Activated T-helper 1 cell treated with anti-CD3 and anti-CD28 coated beads, Interleukin-12 subunit alpha, Interleukin-12 subunit beta, Interleukin-2, Interleukin-4 antibody, amounts not matched to agents 30 ng/mL and 10 ng/mL and 1 ng/mL, durations not matched to agents 14 hours and 24 hours and 36 hours (primary cell): ENCODE measurements at places on chromosomes 3 and 15. TPM values are rescaled to one million over a fixed set of nuclear protein-coding genes. Genes with fewer than 3 reads are reported as not detected.

The SUMF1 gene
- 6.1 and 7.0 TPM in 2 replicates for total RNA-seq

The ISLR2 gene
- not detected in 2 replicates for total RNA-seq

The DPPA4 gene
- total RNA-seq: not detected in 2 replicates

The ADAMTSL3 gene
- not detected in 2 replicates for total RNA-seq

The CLDN1 gene
- 0.22 and 0.34 TPM in 2 replicates for total RNA-seq

The PIGZ gene
- total RNA-seq: 1.2 and 1.7 TPM in 2 replicates

The IL17RB gene
- 0.91 and 1.2 TPM in 2 replicates for total RNA-seq

The SAMD7 gene
- not detected in 2 replicates for total RNA-seq

The SKOR1 gene
- 0.21 TPM in 1 of 2 replicates, not detected in the other for total RNA-seq

The XYLB gene
- 7.1 and 9.9 TPM in 2 replicates for total RNA-seq

The CHRM5 gene
- not detected in 2 replicates for total RNA-seq

The IL17RD gene
- 0.15 TPM in 1 of 2 replicates, not detected in the other for total RNA-seq

The SLC15A2 gene
- 3.2 and 3.3 TPM in 2 replicates for total RNA-seq

The CLPX gene
- 55.7 and 57.2 TPM in 2 replicates for total RNA-seq

The AGBL1 gene
- total RNA-seq: not detected in 2 replicates

The SLC6A11 gene
- not detected in 2 replicates for total RNA-seq

The CHRNA7 gene
- total RNA-seq: not detected in 2 replicates

The MAN2A2 gene
- 228 and 239 TPM in 2 replicates for total RNA-seq

The ROPN1 gene
- not detected in 2 replicates for total RNA-seq

The TMC3 gene
- not detected in 2 replicates for total RNA-seq

The TBCCD1 gene
- total RNA-seq: 17.7 and 19.2 TPM in 2 replicates

The ZDHHC23 gene
- total RNA-seq: 0.88 and 1.8 TPM in 2 replicates

The PLIN1 gene
- total RNA-seq: not detected in 2 replicates

The GXYLT2 gene
- total RNA-seq: 0.08 TPM in 1 of 2 replicates, not detected in the other

The EPHB3 gene
- 0.31 TPM in 1 of 2 replicates, not detected in the other for total RNA-seq

The IDH3A gene
- 160 and 163 TPM in 2 replicates for total RNA-seq

The NME9 gene
- not detected in 2 replicates for total RNA-seq

The C3orf38 gene
- 21.5 and 23.7 TPM in 2 replicates for total RNA-seq

The RAB6B gene
- 0.54 and 0.65 TPM in 2 replicates for total RNA-seq
